ENCODE measurements at places on chromosomes 2 and 18.

- no peak for DNase-seq
Measured at GRCh38 chr2:23760736-23761135, 166.2 kb downstream of the ATAD2B start.

GRCh38 chr18:46013484-46014189 is 46.5 kb upstream of the EPG5 start:
- no peak for DNase-seq

- DNase-seq, result no peak
Measured at GRCh38 chr2:41510108-41510507, 537.7 kb upstream of the PKDCC start.

DNA sequence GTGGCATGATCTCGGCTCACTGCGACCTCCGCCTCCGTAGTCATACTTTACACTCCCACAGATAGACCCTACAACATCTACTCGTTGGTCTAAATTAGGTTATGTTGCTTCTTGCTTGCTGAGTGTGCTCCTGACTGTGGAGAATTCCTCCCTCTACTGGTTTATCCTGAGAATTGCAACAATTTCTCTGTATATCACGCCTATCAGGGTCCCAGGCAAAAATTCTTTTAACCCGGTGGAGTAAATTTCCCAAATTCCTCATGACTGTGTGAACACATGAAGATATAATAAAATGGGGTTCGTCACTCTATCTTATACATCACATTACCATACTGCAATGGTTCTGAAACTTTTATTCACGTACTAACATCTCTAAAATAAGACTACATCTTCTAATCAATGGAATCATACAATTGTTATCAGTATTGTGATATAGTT is 156.7 kb downstream of the EVA1A start:
- no peak for DNase-seq

- DNase-seq, result no peak
Measured at GRCh38 chr18:35467624-35468016, 30.1 kb downstream of the INO80C start.

DNA sequence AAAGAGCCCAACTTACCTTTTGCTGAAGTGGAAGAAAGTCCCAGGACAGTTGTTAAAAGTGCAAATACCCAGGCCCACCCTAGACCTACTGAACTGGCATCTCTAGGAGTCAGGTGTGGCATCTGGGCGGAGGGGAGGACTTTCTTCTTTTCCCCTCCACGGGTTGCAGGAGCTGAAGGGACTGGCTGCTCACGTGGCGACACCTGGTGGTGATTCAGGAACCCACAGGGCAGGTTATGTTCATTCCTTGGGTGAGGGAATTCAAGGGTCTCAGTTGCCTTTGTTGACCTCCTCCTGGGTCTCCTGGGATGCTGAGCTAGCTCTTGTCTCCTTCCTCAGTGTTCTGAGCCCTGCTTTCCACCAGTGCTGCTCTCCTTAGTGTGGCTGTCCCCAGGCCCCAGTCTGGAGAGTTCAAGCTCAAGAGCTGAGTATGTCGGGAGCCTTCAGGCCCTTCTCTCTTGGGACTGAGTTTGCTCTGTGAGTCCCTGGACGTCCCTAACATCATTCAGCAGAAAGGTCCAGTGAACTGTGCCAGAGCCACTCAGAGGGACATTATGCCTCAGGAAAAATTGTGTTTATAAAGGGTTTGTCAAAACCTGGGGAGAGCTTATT is 56.9 kb downstream of the DYSF start:
- peak; percentile 75 for DNase-seq

- no peak for DNase-seq
Measured at GRCh38 chr2:24239553-24239952, 64.7 kb downstream of the FAM228A start.

DNA sequence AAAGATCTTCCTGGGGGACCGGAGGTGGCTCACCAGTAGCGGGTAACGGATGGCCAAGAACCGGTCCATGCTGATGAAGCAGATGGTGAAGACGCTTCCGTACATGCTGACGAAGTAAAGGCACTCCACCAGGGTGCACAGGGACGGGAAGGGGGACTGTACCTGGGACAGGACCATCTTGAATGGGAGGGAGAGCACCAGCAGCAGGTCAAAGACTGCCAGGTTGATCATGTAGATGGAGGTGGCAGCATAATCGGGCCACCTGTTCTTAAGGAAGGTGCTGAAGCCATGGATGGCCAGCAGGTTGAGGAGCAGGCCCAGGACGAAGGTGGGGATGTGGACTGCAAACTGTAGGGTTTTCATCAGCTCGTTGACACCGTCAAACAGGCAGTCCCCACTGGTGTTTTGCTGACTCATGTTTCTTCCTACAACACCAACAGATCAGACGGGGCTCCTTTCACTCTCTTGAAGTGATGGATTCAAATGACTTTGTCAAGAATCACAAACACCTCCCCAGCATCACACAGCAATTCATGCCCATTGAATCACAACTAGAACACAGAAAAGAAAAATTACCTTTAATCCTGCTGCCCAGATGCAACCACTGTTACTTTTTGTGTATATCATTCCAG is 14.4 kb downstream of the GPR55 start:
- no peak for DNase-seq

DNA sequence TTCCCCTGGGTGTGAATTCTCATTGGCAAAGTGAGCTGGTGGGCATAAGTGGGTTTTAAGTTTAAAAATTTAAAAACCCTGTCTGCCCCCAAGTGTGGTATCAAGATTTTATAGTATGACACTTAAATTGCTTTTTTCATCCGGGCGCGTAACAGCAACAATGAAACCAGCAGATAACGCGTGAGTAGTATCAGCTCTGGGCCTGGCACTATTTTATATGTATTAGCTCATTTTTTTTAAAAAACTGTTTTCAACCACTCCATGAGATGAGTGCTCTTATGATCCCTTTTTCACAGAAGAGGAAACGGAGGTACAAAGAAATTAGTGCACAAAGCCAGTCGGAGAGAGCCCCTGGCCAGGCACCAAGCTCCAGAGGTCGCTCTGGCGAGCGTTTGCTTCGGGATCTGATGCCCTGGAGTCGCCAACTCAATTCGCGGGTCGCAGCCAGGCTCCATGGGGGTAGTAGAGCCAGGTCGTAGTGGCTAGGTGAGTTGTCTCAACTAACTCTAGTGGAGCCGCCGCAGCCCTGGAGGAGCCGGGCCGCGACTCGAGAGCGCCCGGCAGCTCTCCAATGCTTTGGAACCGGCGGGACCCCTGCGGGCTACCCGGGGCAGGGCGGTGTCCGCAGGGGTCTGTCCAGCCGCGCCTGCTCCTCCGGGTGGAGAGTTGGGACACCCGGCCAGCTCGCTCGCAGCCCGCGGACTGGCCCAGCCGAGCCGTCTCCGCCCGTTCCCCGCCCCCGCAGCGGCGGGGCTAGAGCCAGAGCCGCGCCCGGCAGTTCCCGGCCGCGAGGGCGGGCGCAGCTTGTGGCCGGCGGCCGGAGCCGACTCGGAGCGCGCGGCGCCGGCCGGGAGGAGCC is at the start of gene IL1R1:
Gene IL1R1 (plus strand): TSS at position 777 of the 859 bp plus-strand sequence. CDS start 14,979 bp downstream, outside the sequence.
- peak; percentile 40 for DNase-seq

DNA sequence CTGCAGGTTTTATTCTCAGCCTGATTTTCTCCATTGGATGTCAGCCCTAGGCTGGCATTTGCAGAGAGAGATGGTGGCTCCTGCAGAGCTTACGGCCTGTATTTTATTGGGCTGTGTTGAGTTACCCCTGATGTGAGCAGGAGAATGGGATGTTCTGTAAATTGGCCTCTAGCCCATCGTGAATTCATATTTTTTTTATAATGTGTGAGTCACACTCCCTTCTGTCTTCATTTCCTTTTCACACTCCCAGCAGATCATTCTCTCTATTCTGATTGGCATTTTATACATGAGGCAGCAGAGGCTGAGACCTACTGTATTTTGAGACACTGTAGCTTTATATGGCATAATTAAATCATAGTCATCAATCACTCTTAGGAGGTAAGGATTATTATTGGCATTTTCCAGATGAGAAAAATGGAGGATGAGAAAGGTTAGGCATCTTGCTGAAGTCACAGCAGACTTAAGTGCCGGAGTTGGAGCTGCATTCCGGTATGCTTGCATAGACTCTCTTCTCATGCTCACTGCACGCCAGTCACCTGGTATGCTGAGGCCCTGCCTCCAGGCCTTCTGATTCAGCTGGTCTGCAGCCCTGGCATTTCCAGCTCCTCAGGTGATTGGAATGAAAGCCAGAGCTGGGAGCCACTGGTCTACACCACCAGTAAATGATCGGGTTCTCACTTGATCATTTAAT is 142.4 kb downstream of the NEDD4L start:
- no peak for DNase-seq

DNA sequence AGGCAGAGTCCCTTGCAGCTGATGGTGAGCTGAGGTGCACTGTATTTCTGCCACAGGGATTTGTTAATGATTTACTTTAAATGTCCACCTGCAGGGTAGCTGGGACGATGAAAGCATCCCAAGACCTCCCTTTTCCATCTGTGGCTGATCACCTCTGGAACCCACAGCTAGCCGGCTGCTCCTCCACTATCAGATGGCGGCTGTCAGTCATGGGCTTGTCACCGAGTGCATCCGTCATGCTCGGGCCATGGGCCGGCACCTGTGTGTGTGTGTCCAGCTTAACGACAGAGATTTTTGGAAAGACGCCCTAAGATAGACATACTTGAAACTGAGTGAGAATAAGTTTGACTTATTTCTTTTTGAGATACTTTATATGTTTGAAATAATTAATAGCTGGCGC is 235.2 kb downstream of the FAM210A start:
- no peak for DNase-seq

DNA sequence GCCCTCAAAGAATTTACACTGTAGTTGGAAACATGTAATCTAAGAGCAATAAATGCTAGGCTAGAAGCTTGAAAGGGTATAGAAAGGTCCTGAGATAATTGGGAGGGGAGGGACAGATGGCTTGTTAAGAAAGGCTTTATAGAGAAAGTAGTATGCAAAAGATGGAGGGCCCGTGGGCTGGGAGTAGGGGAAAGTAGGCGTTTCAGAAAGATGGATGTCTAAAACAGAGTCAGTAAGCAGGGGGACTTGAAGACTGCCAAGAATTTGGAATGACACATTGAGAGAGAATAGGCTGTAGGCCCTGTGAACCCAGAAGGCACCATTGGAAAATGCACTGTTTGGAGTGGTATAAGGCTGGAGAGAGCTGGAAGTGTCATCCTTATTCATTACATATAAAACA is 822 bp downstream of the PSMG2 start:
- DNase-seq, result peak; percentile 7
